Right cardiac atrium (tissue), 5 donors: ENCODE measurements at places on chromosomes 12 and 14.
A peak's percentile ranks its signal among the peaks of the same experiment; 100 is the strongest.

DNA sequence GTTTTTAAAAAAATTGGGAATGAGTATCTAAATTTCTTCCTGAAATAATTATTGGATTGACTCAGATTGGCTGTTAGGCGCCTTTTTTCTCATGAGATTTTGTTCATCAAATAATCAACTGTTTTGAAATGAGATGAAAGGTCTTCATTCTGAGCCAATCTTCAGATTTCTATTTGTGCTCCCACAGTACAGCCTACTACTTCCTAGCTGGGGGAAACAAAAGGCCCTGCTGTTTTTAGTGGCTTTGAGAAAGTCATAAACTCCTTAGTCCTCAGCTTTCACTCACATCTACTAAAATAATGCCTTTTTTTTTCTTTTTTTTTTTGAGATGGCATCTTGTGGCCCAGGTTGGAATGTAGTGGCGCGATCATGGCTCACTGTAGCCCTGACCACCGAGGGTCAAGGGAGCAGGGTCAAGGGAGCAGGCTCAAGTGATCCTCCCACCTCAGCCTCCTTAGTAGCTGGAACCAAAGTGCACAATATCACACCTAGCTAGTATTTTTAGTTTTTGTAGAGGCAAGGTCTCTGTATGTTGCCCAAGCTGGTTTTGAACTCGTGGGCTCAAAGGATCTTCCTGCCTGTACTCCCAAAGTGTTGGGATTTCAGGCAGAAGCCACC is 15.2 kb downstream of the NACA start:
- no peak for DNase-seq

- DNase-seq, result no peak
Observed at GRCh38 chr14:55301437-55302121, 30.4 kb downstream of the FBXO34 start.

- DNase-seq, result no peak
Observed at GRCh38 chr12:79964100-79964627, 29.3 kb upstream of the PPP1R12A start.

GRCh38 chr12:40436564-40436963 is 211.8 kb downstream of the LRRK2 start:
- DNase-seq, result no peak

GRCh38 chr12:32583534-32583933 is 95.6 kb upstream of the DNM1L start:
- no peak for DNase-seq

GRCh38 chr12:103698752-103699560 is 111.9 kb downstream of the STAB2 start:
- peak; percentile 21 for DNase-seq

GRCh38 chr14:78836777-78837176 is 666.6 kb downstream of the NRXN3 start:
- DNase-seq, result no peak

DNA sequence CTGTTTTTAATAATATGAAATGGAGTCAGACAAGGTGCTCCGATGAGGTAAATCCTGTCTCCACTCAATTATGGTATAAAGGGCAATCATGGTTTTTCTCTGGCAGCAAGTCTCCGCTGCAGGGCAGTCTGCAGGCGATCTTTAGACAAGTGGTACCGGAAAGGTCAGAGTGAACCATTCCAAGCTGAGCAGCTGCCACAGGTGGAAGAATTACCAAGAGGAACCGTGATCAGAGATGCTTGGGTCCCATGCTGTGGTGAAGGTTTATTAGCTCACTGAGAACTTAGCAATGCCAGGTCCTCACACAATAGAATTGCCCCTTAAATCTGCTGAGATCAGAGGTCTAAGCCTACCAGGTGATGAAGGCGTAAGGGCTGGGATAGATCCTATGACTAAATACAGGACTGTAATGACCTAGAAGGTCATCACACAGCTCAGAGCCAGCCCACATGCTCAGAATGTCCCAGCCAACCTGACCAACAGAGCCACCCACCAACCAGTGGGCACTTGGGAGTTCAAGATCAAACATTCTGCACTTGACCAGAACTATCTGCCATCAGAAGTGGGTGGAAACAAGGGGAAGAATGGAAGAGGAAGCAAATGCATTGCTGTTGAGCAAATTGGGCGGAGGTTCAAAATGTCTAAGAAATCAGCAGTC is 175.2 kb upstream of the BCL2L14 start:
- DNase-seq, result no peak

- DNase-seq, result peak; percentile 74
Observed at GRCh38 chr14:81427348-81428058, 27.4 kb upstream of the STON2 start.

GRCh38 chr14:103529383-103530365 is 678 bp downstream of the TRMT61A start:
- DNase-seq, result no peak

GRCh38 chr12:59859171-59859510 is 263.3 kb downstream of the SLC16A7 start:
- no peak for DNase-seq

GRCh38 chr14:103519837-103520212 is 2.8 kb downstream of the CKB start:
- peak; percentile 82 for DNase-seq

DNA sequence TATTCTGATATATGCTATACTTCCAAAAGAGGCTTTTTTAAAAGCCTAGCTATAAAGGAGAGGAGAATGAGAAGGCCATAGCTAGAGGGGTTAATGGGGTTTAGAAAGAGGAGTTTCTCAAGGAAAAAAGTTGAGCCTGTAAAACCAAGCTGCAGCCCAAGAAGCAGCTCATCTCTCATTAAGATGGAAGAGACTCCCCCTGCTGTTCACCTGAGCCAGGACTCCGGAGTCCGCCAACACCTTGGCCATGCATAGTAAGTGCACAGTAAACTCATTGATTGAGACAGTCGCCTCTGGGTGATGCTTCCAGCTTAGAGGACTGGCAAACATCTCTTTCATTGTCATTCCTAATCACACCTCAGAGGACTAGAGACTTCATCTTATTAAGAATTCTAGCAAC is 46.2 kb downstream of the ANO2 start:
- DNase-seq, result no peak

GRCh38 chr12:109871668-109872314 is 8.6 kb downstream of the GLTP start:
- no peak for DNase-seq

- DNase-seq, result no peak
Observed at GRCh38 chr14:85471156-85471555, 58.8 kb upstream of the FLRT2 start.

DNA sequence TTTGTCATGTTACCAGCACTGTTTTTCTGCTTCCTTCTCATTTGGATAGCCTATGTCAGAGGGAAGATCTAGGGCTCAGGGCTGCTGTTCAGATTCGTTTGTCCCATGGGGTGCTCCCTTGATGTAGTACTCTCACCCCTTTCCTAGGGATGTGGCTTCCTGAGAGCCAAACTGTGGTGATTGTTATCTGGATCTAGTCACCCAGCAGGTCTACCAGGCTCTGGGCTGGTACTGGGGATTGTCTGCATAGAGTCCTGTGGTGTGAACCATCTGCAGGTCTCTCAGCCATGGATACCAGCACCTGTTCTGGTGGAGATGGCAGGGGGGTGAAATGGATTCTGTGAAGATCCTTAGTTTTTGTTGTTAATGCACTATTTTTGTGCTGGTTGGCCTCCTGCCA is 5.5 kb upstream of the SERPINA11 start:
- DNase-seq, result no peak

- no peak for DNase-seq
Observed at GRCh38 chr12:92558806-92559205, 144.0 kb upstream of the PLEKHG7 start.

DNA sequence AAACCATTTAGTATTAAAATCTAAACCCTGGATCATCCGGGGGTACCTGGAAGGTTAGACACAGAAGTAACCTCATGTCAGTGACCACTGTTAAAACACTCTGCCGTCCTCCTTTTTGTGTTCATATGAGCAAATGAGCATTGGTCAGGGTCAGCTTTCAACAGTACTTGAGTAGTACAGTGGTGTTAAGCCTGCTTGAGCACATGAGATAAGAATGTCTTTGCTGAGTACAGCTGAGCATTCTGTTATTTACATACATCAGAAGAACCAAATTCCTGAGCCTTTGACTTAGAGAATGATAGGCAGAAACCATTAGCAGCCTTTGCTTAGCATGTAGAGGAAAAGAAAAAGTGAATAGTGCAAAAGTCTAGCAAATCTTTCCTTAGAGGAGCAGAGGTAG is 38.6 kb upstream of the LRTM2 start:
- DNase-seq, result no peak

DNA sequence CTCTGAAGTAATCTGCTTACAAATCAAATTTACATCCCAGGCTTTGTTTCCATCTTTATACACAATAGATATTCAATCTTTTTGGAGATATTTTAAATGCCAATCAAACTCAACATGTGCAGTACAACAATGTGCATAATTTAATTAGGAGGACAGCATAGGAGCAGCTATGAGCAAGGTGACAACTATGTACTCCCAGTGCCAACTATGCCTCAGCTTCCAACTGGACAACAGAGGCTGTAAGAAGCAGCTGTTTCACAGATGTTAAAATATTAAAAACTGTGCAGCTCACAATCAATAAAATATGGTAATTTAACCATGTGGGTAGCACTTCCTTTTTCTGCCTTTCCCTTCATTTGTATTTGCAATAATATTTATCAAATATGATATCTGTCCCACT is 99.9 kb downstream of the ST8SIA1 start:
- DNase-seq, result no peak

GRCh38 chr14:22870811-22871223 is 723 bp upstream of the LRP10 start:
- no peak for DNase-seq

GRCh38 chr12:108302016-108302402 is 37.1 kb downstream of the CMKLR1 start:
- no peak for DNase-seq

DNA sequence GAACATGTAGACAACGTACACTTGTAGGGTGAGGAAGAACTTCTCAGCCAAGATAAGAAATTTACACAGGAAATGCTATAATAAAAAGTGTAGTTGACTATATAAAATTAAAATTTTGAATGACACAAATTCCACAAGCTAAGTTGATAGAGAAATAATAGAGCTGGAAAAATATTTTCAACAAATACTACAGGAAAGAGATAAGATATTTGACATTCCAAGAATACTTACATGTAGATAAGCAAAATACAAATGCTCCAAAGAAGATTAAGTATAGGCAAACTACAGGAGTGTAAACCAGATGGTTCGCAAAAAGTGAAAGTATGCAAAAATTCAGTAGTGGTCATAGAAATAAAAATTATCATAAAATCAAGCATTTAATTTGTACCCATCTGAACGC is 49.2 kb upstream of the ANP32D start:
- DNase-seq, result no peak

GRCh38 chr14:56494167-56494566 is 85.4 kb upstream of the TMEM260 start:
- DNase-seq, result no peak

DNA sequence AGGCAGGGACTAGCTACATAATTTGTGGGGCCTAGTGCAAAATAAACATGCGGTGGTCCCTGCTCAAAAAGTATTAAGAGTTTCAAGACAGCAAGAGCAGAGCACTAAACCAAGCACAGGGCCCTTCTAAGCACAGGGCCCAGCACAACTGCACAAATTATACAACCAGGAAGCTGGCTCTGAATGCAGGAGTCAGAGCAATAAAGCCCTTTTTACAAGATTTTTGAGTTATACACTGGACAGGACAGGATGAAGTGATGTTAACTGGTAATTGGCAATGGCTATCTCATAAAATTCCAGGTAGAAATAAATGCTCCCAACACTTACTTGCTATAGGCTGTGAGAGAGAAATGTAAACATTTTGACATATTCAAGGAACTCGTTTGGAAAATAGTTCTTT is 86.2 kb upstream of the GPHB5 start:
- DNase-seq, result no peak

DNA sequence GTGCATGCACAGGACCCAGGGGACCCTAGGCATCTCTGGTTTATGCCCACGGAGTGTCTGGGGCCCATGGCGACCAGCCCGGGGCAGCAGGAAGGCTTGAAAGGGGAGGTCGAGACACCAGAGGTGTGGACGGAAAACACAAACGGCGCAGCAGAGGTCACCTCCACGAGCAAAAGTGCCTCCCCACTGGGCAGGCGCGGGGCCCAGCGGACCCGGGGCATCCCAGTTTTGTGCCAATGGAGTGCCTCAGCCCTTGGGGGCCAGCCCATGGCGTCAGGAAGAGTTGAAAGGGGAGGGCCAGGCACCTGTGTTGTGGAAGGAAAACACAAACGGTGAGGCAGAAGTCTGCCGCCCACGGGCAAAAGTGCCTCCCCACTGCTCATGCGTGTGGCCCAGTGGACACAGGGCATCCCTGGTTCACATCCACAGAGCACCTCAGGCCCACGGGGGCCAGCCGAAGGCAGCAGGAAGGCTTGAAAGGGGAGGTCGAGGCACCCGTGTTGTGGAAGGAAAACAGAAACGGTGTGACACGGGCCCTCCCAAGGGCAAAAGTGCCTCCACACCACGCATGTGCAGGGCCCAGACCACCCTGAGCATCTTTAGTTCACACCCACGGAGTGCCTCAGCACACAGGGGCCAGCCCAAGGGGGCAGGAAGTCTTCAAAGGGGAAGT is 378.8 kb downstream of the ALG10 start:
- peak; percentile 18 for DNase-seq

GRCh38 chr14:50801706-50802105 is 29.3 kb downstream of the NIN start:
- DNase-seq, result no peak

- DNase-seq, result no peak
Observed at GRCh38 chr12:49014547-49014946, 4.0 kb downstream of the PRKAG1 start.
